ENCODE measurements at places on chromosomes 5 and 9. TPM values are rescaled to one million over a fixed set of nuclear protein-coding genes. Genes with fewer than 3 reads are reported as not detected.

SLC25A2 gene
- total RNA-seq: 4.0 TPM

ECSCR gene
- 1.8 TPM for total RNA-seq

PCDHGA6 gene
- total RNA-seq: 13.4 TPM

SPATA31E1 gene
- 4.6 TPM for total RNA-seq

KIF24 gene
- 18.3 TPM for total RNA-seq

GZMA gene
- 0.37 TPM for total RNA-seq

UBAP1 gene
- total RNA-seq: 81.9 TPM

UGT3A1 gene
- total RNA-seq: 4.3 TPM

ARL10 gene
- total RNA-seq: 8.9 TPM

ANKRD34B gene
- 0.16 TPM for total RNA-seq

DAB2IP gene
- 136 TPM for total RNA-seq

FYB1 gene
- 8.6 TPM for total RNA-seq

GRCh38 chr9:93009337-93010015 is 49.0 kb upstream of the SUSD3 start:
- H3K36me3 ChIP-seq: no peaks in the 10 kb centered on the region
- DNase-seq: peak; percentile 25
- H3K27me3 ChIP-seq: no peaks in the 10 kb centered on the region
- no peak overlapping the region for H3K27ac ChIP-seq
- peaks cover 17% of the 10 kb centered on the region for H3K4me1 ChIP-seq
- no peak overlapping the region for H3K4me3 ChIP-seq

DNA sequence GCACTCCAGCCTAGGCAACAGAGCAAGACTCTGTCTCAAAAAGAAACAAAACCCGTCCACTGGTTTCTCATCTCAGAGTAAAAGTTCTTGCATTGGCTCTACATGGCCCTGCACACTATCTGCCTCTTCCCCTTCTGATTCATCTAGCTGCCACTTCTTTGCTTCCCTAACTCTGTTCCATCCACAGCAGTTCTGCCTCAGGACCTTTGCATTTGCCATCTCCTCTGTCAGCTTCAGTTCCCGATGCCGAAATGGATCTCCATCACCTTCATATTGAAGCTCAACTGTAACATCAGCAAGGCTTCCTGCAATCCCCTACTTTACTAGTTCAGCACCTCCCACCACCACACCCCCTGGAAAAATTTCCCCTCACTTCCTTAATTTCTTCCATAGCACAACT is 1.2 kb upstream of the PIGO start:
- no peak overlapping the region for H3K27ac ChIP-seq
- no peak overlapping the region for H3K4me3 ChIP-seq
- peaks cover 14% of the 10 kb centered on the region for H3K4me1 ChIP-seq
- H3K27me3 ChIP-seq: no peaks in the 10 kb centered on the region
- no peaks in the 10 kb centered on the region for H3K36me3 ChIP-seq

- DNase-seq: no peak
- H3K27me3 ChIP-seq: no peaks in the 10 kb centered on the region
- no peak overlapping the region for H3K27ac ChIP-seq
- no peak overlapping the region for H3K4me3 ChIP-seq
Measured at GRCh38 chr5:168254013-168254693, 37.3 kb upstream of the WWC1 start.

DNA sequence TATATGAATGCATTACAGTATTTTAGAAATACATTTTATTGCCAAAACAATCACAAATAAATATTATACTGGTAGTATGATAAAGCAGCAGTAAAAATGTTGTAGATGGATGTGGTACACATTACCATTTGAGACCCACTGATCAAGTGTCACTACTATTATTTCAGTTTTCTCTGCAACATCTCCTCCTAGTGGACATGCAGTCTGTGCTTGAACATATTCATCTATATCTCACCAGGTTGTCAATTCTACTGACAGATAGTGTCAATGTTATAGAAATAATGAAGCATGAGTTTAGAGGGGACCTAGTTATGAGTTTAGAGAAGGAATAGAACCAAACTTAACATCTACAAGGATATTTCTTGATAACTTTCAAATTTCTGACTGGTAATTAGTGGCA is 39.2 kb upstream of the ELOVL7 start:
- no peaks in the 10 kb centered on the region for H3K27me3 ChIP-seq
- no peaks in the 10 kb centered on the region for H3K36me3 ChIP-seq
- no peak for DNase-seq
- H3K4me1 ChIP-seq: no peaks in the 10 kb centered on the region

- no peak overlapping the region for H3K27ac ChIP-seq
- DNase-seq: no peak
- no peaks in the 10 kb centered on the region for H3K36me3 ChIP-seq
- H3K4me1 ChIP-seq: peaks cover 19% of the 10 kb centered on the region
- H3K27me3 ChIP-seq: no peaks in the 10 kb centered on the region
- no peak overlapping the region for H3K4me3 ChIP-seq
Measured at GRCh38 chr9:129504404-129504803, 116.5 kb downstream of the C9orf50 start.

DNA sequence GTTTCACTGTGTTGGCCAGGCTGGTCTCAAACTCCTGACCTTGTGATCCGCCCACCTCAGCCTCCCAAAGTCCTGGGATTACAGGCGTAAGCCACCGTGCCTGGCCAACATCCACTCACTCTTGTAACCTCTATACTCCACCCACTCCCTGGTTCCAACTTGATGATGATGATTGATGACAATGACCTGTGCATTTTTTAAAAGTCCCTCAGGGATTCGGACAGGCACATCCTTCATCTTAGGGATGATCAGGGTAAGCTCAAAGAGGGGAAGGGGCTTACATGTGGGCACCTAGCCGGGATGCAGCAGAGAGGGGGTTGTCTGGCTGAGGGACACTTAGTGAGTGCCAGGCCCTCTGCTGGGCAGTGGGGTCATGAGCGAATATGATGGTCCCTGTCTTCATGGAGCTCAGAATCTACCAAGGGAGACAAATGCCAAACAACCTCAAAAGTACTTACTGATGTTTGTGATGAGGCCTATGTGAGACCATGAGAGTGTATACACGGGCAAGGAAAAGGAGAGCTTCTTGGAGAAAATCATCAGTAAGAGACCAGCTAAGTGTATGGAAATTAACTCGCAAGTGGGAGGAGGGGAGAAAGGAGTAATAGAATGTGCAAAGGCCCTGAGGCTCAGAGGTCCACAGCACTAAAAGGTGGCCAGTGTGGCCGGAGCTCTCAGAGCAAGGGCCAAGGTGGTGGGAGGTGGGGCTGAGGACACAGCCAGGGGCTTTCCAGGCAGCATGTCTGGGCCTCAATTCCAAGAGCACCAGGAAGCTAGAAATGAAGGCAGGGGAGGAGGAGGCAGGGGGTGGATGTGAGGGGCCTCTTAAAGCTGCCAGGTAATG is 27.4 kb downstream of the LHX2 start:
- H3K27me3 ChIP-seq: no peaks in the 10 kb centered on the region
- no peak overlapping the region for H3K27ac ChIP-seq
- H3K4me1 ChIP-seq: peaks cover 6% of the 10 kb centered on the region
- no peak overlapping the region for H3K4me3 ChIP-seq
- DNase-seq: no peak
- no peaks in the 10 kb centered on the region for H3K36me3 ChIP-seq

DNA sequence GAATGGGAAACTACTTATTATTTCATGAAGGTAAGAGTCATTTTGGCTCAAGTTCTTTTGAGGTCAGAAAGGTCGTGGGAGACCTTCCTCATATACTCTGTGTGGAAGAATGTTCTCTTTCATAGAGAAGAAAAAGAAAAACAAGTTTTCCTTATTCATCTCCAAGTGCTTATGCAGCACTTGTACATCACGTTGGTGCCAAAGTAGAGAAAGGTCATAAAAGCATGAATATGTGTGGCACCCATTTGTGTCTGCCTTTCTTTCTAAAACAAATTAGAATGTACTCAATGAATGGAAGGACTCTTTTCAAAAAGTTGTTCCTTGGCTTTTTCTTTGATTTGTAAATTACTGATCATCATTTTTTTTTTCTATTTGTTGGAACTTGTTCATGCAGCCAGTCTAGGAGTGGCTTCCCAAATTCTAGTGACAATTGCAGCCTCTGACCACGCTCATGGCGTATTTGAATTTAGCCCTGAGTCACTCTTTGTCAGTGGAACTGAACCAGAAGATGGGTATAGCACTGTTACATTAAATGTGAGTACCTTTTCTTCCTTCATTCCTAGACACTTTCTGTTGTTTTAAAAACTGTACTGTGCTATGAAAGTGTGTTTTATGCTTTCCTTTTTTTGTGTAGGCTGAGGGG is 122.4 kb downstream of the ADGRV1 start:
- no peaks in the 10 kb centered on the region for H3K36me3 ChIP-seq
- no peak for DNase-seq
- no peak overlapping the region for H3K4me3 ChIP-seq

GRCh38 chr9:123421801-123422455 is 65.9 kb downstream of the CRB2 start:
- H3K27me3 ChIP-seq: no peaks in the 10 kb centered on the region
- no peak for DNase-seq
- no peak overlapping the region for H3K27ac ChIP-seq

DNA sequence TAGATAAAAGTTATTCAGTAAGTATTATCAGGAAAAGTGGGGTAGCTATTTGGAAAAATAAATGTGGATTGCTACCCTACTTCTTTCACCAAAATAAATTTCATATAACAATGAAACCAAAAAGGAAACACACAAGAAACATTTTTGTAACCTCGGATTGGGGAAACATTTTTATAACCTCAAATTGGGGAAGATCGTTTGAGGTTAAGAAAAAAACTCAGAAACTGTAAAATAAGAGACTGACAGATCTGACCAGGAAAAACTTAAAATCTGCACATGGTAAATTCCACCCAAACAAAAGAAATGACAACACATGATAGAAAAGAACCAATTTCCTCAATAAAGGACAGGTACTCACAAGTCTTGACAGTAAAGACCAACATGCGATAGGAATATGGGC is 13.5 kb downstream of the EFCAB9 start:
- no peak overlapping the region for H3K4me3 ChIP-seq
- H3K27ac ChIP-seq: no peak overlapping the region
- no peaks in the 10 kb centered on the region for H3K36me3 ChIP-seq
- no peaks in the 10 kb centered on the region for H3K4me1 ChIP-seq

- no peaks in the 10 kb centered on the region for H3K4me1 ChIP-seq
- DNase-seq: no peak
- no peak overlapping the region for H3K4me3 ChIP-seq
- H3K36me3 ChIP-seq: no peaks in the 10 kb centered on the region
- H3K27me3 ChIP-seq: no peaks in the 10 kb centered on the region
Measured at GRCh38 chr5:73280821-73281746, 108.1 kb downstream of the TMEM174 start.

DNA sequence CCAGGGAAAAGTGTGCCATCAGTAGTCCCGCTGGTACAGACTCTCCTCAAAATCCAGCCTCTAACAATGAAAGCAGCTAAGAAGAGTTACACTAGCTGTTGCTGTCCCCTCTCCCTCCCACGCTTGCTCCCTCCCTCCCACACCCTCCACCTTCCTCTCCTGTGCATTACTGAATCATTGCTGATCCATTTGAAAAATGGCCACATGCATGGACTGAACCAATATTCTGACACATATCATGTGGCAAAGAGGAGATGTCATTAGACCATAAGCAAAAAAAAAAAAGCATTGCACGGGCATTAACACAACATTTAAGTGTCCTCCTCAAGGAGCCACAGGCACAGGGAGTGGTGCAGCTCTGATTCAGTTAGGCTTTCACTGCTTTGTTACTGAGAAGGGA is 37.9 kb downstream of the LHFPL2 start:
- H3K27ac ChIP-seq: peak overlapping the region; percentile 63
- no peaks in the 10 kb centered on the region for H3K27me3 ChIP-seq
- H3K4me1 ChIP-seq: peaks cover 22% of the 10 kb centered on the region

DNA sequence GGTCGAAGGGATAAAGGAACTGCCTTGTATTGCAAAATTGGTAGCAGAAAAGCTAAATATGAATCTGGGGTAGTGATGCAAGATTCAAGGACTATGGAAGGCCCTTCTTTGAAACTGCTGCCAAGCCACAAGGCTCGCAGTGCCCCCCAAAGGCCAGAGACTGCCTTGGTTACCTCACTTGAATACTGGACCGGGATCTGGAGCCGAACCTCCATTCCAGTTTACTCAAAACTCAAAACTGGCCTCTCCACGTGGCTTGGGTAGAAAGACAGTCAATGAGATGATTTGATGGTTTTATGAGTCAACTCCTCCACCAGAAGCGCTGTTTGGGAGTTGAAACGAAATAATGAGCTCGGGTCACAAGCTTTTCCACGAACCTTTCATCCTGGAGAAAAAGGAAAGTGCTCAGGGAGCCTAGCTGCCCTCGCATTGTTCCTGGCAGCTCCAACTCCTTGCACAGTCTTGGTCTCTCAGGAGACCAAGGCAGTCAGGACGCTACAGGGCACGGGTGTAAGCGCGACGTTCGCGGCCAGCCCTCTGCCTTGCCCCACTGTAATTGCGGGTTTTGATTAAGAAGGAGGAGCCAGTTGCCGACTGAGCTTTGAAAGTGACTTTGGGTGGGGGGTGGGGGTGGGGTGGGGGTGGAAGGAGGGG is 2.8 kb downstream of the ST8SIA4 start:
- no peak overlapping the region for H3K27ac ChIP-seq
- H3K27me3 ChIP-seq: no peaks in the 10 kb centered on the region
- peaks cover 3% of the 10 kb centered on the region for H3K4me1 ChIP-seq
- no peak for DNase-seq

Data from testis (tissue), 5 donors.